ENCODE measurements at places on chromosomes 1 and 21.

DNA sequence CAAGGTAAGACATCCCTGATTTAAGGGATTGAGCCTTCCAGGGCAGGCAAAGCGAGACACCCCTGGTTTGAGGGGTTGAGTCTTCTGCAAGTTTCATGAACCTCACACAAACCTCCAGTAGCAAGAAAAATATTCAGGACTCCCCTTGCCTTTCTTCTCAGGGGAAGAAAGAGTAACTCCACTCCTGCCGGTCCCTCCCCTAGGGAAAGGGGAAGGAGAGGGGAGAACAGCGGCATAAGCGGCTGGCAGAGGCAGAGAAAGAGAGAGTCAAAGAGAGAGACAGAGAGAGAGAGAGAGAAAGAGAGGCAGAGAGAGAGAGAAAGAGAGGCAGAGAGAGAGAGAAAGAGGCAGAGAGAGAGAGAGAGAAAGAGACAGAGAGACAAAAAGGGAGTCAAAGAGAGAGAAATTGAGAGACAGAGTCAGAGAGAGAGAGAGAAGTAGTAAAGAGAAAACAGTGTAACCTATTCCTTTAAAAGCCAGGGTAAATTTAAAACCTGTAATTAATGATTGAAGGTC is 29.5 kb upstream of the CBR3 start:
- no peak for DNase-seq

DNA sequence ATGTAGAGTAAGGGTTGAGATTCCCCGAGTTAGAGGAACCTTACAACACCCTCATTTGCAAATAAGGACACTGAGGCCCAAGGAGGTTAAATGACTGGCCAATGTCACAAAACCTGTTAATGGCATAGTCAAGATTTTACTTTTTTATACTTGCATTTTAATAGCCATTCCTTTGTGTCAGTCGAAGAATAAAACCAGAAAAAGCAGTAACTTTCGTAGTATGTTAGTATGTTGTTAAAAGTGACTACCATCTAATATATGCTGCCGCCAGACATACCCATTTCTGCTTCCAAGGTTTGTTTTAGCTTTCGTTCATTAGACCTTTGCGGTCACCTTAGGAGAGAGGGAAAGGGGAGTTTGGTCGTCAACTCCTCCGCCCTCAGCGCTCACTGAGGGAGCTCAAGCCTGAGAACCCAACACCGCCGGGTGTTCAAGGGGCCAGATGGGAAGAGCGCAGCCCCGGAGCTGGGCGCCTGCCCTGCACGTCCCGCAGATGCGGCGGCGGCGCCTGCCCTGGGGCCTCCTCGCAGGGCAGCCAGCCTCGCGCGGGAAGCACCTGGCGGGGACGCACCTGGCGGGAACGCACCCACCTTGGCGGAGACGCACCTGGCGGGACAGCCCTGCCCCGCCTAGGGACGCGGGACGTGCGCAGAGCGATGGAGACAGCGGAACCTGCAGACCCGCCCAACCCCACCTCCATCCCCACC is 466 bp downstream of the VPS26C start:
- DNase-seq, result peak; percentile 50

- DNase-seq, result peak; percentile 46
Measured at GRCh38 chr1:48061162-48062136, 64.3 kb upstream of the TRABD2B start.

GRCh38 chr21:45508607-45509565 is 33.4 kb downstream of the SLC19A1 start:
- DNase-seq, result no peak

DNA sequence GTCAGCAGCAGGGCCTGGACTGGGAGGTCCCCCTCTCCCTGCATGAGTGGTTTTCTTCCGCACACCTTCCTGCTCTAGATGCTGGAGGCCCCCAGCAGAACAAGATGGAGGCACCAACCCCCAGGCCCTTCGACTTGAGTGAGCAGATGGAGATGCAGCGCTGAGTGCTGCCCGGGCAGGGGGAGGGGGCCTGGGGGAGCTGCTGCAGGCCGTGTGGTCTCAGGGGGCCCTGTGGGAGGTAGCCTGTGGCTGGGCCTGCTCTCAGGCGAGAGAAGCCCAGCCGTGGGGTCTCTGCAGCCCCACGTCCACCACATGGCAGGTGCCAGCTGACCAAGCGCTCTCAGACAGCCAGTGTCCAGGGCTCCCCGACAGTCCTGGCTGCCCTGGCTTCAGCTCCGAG is 1.2 kb upstream of the FAAP20 start:
- no peak for DNase-seq
